ENCODE measurements at places on chromosomes 16 and 17. TPM values are rescaled to one million over a fixed set of nuclear protein-coding genes. Genes with fewer than 3 reads are reported as not detected.

GRCh38 chr16:4426021-4426684 is 485 bp downstream of the DNAJA3 start:
- no peak for DNase-seq

DNA sequence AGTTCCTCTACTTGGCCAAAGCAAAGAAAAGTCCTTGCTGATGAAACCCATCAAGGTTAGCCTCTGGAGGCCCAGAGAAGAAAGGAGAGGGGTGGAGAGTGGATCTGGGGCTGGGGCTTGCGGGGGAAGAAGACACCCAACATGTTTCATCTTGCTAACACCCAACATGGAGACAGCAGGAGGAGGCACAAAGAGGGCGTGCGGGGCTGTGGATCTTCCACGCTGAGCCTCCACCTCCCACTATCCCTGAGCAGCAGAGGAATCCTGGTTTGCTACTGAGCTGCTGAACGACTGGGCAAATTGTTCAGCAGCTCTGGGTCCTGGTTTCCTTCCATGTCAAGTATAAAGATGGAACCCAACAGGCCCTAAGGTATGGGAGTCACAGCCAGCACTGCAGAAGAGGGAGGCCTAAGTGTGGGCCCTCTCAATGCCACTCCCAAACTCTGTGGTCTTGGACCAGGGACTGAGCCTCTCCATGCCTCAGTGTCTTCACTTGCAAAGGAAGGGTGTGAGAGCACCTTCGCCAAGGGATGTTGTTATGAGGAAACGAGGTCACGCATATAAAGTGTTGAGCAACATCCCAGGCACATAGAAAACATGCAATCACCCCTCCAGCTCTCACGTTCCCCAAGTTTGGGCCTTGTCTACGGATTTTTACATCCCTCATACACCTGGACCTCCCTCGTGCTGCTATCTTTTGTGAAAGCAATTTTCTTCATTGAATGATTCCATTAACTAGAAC is 122.5 kb downstream of the XYLT1 start:
- no peak for DNase-seq

DNA sequence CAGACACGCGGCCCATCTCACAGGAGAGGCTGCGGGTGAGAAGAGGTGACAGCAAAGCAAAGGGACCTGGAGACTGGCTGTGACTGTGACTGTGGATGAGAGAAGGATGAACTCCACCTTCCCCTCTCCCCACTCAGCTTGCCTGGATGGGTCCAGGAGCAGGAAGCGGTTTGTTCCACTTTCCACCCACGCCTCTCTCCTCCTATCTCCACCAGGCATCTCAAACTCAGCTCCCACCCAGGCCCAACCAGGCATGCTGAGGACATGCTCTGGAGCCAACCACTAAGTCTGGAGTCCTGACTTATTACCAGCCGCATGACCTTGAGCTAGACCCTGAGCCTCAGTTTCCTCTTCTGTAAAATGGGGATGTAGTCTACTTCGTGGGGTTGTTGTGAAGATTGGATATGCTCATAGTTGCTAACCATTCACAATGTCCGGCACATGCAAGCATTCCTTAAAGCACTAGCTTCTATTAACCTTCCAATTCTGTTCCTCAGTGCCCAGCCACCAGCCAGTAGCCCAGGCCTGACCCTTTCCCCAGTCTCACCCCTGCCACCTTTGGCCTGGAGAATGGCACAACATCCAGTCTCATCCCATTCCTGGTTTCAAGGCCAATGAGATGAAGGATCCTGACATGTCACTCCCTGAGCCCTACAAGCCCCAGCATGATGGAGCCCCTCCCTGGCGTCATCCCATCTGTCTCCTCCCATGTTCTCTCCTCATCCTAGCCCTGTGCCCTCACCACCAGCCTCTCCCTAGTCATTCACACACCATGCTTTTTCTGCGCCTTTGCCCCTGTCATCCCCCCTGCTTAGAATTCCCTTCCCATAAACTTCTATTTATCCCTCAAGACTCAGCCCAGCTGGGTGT is 2.3 kb downstream of the GAS2L2 start:
- no peak for DNase-seq

- no peak for DNase-seq
These were observed 38.6 kb downstream of the LITAFD start for GRCh38 chr16:8920645-8921346.

- no peak for DNase-seq
These were observed 212.5 kb upstream of the MPHOSPH6 start for GRCh38 chr16:82382521-82382920.

DNA sequence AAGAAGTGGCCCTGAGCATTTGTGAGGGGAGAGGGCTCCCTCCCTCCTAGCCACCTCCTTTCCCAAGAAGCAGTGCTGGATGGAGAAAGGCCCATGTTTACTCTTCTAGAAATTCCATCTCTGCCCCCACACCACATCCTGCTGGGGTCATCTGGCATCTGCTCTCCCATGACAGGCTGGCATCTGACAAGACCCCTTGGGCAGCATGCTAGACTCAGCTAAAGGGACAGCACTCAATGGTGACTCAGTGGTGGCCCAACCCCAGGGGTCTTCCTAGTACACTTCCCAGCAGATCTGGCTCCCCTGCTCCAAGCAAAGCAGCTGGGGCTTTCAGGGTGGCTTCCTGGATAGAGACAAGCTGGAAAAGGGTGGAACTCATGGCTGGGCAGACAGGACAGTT is 14.4 kb downstream of the SLC38A7 start:
- no peak for DNase-seq

DNA sequence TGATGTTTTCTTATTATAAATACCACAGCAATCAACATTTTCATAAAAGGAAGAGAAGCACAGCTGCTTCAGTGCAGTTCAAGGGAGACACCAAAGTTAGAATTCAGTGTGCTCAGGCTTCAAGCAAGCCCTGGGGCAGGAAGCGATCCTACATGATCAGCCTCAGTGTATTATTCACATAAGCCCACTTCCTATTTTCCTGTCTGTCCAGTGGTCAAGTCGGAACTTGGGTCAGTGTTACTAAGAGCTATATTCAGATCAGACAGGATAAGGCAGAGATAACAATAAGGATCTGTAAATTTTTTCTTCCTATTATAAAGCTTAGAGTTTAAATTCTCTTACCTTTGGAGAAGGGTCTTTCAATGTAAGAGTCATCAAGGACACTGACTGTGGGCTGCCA is 12.9 kb downstream of the HEATR6 start:
- no peak for DNase-seq

GRCh38 chr17:57589151-57590034 is 155.7 kb downstream of the CCDC182 start:
- no peak for DNase-seq

- DNase-seq, result no peak
These were observed 11.6 kb upstream of the GOSR2 start for GRCh38 chr17:46911311-46911710.

- no peak for DNase-seq
These were observed 91.7 kb downstream of the BCAS3 start for GRCh38 chr17:60769327-60769726.

DNA sequence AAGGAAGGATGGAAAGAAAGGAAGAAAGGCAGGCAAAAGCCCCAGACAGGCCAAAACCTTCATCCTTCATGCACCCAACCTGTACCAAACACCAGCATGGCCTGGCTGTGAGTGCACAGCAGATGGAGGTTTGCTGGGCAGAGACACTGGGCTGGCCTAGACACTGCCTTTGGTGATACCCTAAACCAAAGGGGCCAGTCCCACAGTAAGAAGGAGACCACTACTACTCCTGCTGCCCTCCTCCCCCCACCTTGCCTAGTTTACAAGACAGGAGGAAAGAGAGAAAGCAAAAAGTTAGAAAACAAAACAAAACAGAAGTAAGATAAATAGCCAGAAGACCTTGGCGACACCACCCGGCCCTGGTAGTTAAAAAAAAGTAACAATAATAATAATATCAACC is 19.1 kb downstream of the QPRT start:
- no peak for DNase-seq

- peak; percentile 40 for DNase-seq
These were observed 8.0 kb downstream of the TNRC6A start for GRCh38 chr16:24737391-24737871.

DNA sequence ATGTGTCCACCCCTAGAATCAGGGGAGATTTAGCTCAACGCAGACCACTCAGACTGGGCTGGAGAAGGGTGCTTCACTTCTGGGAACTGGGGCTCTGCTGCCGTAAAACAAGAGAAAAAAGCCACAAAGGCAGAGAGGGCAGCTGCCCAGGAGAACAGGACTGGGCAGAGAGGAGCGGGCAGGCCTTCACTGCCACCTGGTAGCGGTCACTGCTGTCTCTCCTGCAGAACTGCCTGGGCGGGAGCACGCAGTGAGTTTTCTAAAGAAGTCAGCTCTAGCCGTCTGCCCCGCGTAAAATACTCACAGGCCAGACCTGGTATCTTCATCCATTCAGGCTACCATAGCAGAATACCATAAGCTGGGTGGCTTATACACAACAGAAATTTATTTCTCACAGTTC is 103.8 kb downstream of the AMFR start:
- no peak for DNase-seq

DNA sequence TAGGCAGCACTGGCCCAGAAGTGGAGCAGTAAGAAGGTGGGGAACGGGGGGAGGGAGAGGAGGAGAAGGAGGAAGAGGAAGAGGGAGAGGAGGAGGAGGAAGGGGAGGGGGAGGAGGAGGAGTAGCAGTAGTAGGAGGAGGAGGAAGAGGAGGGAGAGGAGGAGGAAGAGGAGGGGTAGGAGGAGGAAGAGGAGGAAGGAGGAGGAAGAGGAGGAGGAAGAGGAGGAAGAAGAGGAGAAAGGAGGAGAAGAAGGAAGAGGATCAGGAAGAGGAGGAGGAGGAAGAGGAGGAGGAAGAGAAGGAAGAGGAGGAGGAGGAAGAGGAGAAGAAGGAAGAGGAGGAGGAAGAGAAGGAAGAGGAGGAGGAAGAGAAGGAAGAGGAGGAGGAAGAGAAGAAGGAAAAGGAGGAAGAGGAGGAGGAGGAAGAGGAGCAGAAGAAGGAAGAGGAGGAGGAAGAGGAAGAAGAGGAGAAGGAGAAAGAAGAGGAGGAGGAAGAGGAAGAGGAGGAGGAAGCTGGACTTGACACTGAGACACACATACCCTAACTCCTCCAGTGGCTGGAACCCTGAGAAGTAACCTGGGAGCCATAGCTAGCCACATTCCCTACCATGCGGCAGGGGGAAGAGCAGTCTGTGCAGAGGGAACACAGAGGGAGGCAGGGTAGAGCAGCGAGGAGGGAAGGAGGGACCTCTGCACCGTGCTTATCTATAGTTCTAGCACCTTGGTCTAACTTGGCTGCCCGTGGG is 35.8 kb downstream of the LRRC75A start:
- DNase-seq, result no peak

DNA sequence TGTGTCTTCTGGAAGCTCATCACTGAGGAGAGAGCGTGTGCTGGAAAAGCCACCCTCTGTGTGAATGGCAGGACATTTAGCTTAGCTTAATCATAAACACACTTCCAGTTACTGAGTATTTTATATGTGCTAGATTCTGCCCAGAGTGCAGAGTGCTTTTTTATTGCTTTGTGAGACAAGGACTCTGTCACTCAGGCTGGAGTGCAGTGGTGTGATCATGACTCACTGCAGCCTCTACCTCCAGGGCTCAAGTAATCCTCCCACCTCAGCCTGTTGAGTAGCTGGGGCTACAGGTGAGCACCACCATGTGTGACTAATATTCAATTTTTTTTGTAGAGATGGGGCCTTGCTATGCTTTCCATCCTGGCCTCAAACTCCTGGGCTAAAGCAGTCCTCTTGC is 61.4 kb upstream of the IRX3 start:
- DNase-seq, result no peak

DNA sequence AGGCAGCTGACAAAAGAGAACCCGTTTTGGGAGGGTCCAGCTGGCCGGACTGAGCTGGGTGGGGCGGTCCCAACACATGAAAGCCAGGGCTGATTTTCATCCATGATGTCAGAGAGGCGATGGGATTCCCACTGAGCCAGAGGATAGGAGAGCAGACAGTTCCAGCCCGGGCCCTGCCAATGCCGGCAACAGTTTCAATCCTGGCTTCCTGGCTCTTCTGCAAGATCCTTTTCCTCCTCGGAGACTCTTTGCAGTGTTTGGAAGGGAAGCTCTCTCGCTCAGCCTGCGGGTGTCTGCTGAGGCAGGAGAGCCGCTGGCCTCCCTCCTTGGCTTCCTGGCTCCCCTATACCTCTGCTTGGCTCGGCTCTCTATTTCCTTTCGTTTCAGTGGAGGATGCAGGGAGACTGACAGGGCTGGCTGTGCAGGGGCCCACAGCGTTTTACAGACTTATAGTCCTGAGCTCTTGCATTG is 145.5 kb upstream of the SOX9 start:
- peak; percentile 64 for DNase-seq

- DNase-seq, result no peak
These were observed 147.9 kb downstream of the STXBP4 start for GRCh38 chr17:55116440-55116914.

GRCh38 chr16:58280146-58280845 is 14.5 kb downstream of the PRSS54 start:
- no peak for DNase-seq

DNA sequence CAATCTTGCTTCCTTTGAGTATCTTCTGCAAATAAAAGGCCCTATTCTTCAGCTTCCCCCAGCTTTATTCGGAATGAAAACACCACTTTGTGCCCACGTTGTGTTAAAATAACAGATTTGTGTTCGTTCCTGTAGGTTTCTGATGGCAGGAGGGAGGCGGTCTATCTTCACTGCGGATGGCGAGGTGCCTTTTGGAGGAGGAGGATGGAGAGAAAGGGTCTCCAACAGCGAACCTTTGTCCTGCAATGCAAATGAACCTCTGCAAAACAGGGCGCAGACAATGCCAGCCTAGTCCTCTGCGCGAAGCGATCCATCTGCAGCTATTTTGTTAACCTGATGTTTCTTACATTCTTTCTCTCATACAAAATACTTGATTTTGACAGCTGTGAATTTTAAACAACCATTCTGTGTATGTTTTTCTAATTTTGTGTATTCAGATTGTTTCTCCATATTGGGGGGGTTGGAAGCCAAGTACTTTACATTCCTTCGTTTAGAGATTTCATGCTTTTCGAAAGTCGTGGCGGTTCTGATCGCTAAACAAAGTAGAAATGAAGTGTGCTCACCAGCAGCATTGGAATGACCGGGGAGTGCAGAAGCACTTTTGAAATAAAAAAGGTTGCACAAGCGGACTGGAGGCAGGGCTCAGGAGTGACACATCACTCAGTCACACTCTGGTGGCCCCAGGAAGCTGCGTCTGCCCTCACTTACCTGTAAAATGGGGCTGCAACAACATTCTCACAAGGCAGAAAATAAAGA is 279.0 kb upstream of the IRX5 start:
- no peak for DNase-seq

- DNase-seq, result peak; percentile 100
These were observed 47.2 kb downstream of the HOXB1 start for GRCh38 chr17:48483471-48484131.

GRCh38 chr17:44927696-44928095 is 12.4 kb upstream of the GFAP start:
- DNase-seq, result no peak

GRCh38 chr17:41284043-41284442 is 8.5 kb downstream of the KRTAP9-7 start:
- DNase-seq, result peak; percentile 68

ZP2 gene
- not detected for total RNA-seq

RPAIN gene
- total RNA-seq, result 73.2 TPM

OTOP3 gene
- not detected for total RNA-seq

SHCBP1 gene
- 66.0 TPM for total RNA-seq

TPPP3 gene
- 0.31 TPM for total RNA-seq

HASPIN gene
- 22.6 TPM for total RNA-seq

All from A172 (cell line).